Activated naive CD4-positive, alpha-beta T cell treated with anti-CD3 and anti-CD28 coated beads, Interleukin-2, amount 50 U/mL, for 16 hours (primary cell): ENCODE measurements at places on chromosomes 1 and 21.

DNA sequence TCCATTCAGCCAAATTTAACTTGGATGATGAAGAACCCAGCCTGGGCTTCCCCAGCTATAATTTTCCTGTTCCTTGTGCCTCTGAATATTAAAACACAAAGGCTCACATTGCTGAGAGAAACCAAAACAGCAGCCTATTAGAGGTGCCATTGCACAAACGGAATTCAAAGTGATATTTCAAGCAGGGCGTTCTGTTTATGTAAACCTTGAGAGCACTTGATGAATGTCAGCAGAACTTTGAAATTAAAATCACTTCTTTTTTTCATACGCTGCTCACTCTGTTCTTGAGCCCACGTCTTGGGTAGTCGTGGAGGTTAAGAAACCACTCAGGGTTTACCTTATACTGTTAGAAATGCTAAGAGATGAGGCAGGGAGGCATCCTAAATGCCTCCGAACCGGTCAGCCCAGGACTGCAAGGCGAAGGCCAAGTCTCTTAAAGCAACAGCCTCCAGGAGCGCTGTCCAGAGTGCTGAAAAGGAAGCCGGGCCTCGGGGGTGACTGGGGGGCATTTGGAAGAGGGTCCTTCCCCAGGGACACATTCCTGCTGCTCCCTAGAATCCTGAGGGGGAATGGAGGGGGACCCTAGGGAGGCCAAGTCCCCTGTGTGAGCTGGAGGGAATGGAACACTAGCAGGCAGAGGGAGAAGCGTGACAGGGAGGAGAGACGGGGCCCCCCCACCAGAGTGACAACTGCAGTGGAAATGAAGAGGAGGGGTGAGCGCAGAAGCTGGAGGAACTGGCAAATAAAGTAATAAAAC is 154.8 kb upstream of the VAMP3 start:
- no peak for DNase-seq

GRCh38 chr1:215076322-215076721 is 6.2 kb upstream of the KCNK2 start:
- no peak for DNase-seq

DNA sequence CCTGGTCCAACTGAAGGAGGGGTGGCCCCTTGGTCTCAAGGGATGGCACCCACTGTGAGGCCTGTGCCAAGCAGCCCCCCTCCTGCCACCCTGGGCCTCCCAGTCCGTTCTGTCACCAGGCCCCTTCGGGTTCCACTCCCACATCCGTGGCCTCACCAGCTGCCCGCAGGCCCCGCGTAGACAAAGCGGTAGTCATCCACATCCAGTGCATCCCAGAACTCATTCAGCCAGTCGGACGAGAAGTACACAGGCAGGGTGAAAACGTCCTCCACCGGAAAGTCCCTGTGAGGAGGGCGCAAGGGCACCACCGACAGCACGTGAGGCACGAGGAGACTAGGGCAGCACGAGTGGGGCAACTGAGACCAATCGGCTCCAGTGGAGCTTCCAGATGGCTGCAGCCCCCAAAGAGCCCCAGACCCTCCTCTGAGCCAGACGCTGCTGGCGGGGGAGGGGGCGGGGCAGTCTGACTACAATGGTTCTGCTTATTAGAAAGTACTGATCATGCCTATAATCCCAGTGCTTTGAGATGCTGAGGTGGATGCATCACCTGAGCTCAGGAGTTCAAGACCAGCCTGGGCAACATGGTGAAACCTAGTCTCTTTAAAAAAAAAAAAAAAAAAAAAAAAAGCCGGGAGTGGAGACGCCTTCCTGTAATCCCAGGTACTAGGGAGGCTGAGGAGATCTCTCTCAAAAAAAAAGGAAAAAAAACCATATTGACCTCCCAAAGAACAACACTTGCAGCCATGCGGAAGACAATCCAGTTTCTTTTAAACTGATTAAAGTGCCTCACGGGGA is 1.2 kb downstream of the JMJD4 start:
- DNase-seq = no peak

DNA sequence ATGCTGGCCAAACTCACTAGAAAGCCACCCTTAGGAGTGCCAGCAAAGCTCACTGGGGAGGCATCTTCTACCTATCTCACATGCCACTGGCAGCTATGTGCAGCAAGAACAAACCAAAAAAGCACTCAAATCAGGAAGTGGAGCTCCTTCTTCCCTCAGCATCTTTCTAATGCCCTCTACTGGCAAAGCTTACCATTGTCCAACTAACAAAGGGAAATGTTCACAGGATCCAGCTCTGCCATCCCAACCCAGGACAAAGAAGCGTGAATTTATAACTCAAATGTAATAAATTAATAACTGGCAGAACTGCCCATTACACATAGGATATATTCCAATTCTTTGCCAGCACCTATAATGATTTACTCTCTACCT is 38.9 kb downstream of the LEPR start:
- DNase-seq = no peak

DNA sequence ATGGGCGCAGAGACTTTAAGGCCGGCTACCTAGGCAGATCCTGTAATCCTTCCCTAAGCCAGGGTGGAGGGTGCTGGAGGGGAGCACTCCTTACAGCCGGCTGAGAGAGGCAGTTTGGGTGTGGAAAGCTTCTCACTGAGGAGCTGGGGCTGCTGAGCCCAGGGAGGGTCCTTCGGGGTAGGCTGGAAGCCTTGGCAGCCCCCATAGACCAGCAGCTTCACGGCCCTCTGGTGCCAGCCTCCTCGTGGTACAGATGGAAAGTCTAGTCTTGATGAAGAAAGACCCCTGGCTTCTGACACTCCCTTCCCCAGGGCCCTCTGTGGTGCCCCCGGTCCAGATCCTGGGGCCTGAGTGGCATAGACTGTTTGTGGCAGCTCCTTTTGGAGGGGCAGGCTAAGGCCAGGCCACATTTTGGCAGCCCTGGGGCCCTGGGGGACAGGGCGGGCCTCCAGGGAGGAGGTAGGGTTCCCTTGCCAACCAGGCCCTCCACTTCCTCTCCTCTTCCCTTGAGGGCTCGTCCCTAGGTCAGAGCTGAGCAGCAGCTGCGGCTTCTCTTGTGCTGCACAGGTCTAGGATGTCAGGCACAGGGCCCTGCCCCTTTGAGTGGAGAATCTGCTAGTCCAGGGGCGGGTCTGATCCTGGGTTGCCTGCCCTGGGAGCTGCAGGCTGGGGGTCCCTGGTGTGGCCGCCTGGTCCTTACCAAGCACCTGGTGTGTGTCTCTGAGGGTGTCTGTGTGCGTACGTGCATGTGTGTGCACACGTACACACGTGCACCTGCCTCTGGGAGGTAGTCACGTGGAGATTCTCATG is 4.8 kb downstream of the AMPD2 start:
- no peak for DNase-seq

DNA sequence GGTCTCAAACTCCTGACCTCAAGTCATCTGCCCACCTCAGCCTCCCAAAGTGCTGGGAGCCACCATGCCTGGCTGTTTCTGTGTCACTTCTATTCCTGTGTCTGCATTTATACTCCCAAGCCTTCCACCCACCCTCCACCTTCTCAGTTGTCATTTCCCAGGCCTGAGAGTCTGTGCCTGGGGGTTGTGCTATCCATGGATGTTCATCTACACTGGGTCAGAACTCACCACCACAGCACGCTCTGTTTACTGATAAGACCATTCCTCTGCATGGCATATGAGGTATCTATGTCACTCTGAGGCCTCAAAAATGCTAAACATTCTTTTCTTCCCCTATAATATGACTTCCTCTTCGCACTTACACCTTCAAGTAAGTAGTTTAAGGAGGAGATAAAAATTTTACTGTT is 6.1 kb downstream of the NENF start:
- no peak for DNase-seq

DNA sequence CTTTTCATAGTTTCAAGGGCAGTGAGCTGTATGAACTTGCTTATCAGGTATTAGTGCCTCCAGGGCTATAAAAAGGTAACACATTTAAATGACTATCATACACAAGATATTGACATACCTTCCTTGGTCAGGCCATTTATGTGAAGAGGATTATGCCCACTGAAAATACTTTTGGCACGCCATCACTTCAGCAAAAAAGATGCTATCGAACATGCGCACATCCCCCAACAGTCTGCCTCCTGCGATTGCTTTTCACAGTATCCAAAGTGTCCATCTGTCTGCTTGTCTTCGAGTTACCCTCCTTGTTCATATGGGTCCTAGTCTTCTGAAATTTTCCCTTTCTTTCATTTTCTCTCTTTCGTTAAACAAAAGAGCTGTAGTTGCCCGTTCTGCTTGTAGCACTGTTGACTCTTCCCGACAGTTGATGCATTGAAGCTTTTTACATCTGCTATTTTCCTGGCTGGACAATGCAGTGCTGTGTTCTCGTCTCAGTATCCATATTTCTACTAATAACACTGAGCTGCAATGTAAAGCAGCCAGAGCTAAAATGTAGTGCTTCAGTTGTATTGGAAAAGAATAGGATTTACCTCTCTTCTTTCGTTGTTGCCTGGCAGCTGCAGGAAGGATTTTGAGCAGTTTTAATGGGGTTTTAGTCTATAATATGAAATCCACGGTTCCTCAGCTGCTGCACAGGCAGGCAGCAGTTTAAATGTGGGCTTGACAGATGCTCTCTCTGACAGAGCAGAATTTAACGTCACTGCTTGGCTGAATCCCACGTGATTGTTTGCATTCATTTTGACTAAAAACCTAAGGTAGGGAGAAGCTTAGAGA is at the start of gene B3GALT2:
TSS of gene B3GALT2 (minus strand) at position 713 of the 831 bp plus-strand sequence. CDS start 5,051 bp downstream, outside the sequence.
- no peak for DNase-seq

DNA sequence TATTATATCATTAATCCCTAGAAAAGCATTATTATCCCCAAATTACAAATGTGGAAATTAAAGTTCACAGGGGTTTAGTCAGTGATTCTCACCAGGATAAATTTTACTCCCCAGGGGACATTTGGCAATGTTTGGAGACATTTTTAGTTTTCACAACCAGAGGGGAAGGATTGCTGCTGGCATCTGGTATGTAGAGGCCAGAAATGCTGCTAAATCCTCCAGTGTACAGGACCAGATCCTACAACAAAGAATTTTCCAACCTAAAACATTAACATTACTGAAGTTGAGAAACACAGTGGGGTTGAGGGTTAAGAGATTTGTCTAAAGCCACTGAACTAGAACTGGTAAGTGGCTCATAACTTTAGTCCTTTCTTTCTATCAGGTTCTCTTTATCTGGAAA is 162.0 kb upstream of the SYT6 start:
- no peak for DNase-seq

DNA sequence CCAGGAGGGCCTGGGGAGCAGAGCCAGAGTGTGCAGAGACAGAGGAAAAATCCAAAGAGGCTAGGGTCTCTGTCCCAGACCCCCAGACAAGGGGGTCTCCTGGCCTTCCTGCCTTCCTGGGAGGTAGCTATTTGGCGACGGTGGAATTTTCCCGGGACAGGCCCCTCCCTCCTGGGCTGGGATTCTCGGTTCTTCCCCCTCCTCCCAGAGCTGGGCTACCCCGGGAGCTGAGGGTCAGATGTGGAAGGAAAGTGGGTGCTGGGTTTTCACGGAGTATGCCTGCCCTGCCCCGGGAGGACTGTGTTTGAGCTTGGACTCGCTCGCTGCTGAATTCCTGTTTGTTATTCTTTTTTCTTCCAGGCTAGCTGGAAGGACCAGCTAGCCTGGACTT is 759 bp downstream of the AMPD2 start:
- DNase-seq = no peak

DNA sequence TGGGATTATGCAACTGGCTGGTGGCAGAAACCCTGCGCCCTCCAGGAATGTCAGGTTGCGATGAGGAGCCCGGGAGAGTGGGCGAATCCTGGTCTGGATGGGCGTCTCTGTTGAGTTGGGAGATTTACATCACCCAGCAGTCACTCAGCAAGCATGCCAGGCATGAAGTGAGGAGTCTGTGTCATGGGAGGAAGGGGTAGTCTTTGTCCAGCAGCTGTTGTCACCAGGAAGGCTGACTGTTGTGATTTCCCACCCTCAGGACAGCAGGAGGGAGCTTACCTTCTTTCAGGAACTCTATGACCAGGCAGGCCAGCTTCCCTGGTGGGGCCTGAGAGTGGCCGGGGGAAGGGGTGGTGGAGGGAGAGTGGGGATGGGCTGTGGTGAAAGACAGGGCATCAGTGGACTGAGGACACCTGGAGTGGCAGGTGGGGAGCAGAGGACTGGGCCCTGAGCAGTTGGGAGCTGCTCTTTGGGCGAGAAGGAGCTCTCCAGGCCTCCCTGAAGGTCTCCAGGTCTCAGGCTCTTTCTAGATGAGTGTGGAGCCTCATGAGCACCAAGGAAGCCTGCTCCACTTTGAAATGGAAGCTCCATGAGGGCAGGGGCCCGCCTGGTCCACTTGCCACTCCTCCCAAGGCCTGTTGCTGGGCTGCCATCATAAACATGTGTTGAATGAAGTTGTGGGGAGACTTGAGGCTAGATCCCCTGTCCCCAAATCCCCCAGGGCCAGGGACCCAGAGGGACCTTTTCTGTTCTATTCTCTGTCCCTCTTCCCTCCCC is 21.3 kb upstream of the PKP1 start:
- DNase-seq = no peak

DNA sequence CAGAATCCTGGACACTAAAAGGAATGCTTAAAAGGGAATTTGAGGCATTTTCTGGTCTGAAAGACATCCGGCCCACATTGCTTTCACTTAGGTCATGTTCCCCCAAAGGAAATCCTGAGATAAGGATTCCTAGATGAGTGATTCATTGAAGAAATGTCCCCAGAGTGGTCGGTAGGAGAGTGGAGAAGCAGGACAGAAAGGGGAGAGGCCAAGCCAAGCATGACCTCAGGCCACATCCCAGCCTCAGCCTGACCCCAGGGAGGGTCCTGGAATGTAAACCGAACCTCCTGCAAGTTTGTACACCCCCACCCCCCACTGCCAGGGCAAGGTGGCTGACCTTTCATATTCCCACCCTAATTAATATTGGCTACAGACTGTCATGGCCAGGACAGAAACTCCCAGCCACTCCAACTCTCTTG is 16.6 kb downstream of the HIVEP3 start:
- DNase-seq = no peak

DNA sequence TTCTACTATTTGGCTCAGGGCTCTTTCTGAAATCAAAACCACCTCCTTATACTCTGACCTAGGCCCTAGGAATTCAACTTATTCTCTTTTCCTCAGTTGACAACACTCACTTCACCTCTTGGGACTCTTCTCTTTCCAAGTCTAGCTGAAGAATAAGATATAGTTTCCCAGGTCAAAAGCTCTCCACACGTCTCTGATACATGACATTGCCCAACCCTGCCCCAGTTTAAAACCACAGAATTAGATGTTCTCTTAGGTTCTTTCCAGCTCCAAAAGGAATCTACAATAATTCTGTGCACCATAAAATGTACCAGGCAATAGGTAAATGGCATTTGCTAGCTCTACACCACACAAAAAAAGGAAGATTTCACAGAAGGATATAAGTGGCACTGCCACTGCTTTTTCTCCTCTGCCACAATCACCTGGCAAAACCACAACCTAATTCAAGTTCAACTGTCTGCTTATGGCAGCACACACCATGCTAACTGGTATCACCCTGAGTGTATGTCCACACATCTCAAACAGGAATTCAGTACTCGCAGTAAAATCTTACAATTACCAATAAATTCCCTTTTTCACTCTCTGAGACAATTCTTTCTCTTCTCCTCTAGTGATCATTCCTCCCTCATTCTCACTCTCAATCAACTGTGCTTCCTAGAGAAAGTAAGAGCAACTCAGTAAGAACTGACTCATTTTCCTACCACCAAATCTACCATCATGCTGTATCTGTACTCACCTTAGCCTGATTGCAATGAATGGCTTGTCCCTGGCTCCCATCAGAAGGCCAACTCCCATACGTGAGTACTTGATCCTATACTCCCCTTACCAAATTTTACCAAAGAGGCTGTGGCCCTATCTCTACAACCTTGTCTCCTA is 27.3 kb downstream of the ZBTB8OS start:
- DNase-seq = no peak
